ENCODE measurements at places on chromosomes 11 and 22. TPM values are rescaled to one million over a fixed set of nuclear protein-coding genes. Genes with fewer than 3 reads are reported as not detected.
A peak's percentile ranks its signal among the peaks of the same experiment; 100 is the strongest.

- peak overlapping the region; percentile 68 for H3K4me3 ChIP-seq
- peaks cover 4% of the 10 kb centered on the region for H3K27me3 ChIP-seq
- peak; percentile 36 for DNase-seq
- no peak overlapping the region for H3K27ac ChIP-seq
- H3K36me3 ChIP-seq, result no peaks in the 10 kb centered on the region
Measured at GRCh38 chr11:20131788-20132666, 28.2 kb downstream of the DBX1 start.

- peak; percentile 30 for DNase-seq
- no peaks in the 10 kb centered on the region for H3K36me3 ChIP-seq
- no peaks in the 10 kb centered on the region for H3K4me1 ChIP-seq
- no peak overlapping the region for H3K4me3 ChIP-seq
- peaks cover 2% of the 10 kb centered on the region for H3K27me3 ChIP-seq
Measured at GRCh38 chr11:19220903-19221724, 19.3 kb upstream of the CSRP3 start.

DNA sequence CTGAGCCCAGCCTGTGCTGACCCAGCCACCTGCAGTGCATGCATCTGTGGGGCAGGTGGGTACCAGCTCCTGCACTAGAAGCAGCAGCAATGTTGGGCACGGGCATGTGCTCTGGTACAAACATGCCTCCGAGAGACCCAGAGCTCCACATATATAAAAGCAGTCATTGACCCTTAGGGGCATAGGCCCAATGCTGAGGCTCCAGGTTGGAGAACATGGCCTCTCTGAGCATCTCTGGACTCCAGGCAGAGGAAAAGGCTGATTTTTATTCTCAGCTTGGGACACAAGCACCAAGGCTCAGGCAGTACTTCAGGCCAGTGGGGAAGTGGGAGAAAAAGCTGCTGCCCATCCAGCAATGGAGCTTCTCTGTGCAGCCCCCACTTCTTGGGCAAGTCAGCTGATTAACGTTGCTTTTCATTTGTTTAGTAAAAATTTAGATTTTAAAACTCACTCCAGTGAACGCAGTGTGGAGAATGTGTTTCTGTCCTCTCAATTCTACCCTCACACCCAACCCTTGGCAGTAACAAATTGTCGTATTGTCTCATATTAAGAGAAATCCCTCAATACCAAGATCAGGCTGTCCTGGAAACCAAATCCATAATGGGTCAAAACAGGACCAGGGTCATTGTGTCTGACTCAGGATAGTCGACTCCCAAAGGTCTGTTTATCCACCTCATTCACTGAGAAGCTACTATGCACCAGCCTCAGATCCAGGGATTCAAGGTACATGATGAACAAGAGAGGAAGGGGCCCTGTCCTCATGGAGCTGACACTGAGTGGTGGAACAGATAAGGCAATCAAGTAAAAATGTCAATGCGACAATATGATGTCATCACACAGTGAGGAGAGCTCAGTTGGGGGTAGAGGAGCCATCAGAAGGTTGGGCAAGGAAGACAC lies 50.6 kb upstream of the TOP3B start:
- no peaks in the 10 kb centered on the region for H3K36me3 ChIP-seq
- no peak overlapping the region for H3K4me3 ChIP-seq
- peaks cover 5% of the 10 kb centered on the region for H3K4me1 ChIP-seq
- H3K27me3 ChIP-seq, result peaks cover 8% of the 10 kb centered on the region
- no peak overlapping the region for H3K27ac ChIP-seq

GRCh38 chr11:64728757-64729365 lies 5.9 kb upstream of the NRXN2 start:
- DNase-seq, result no peak
- peaks cover 17% of the 10 kb centered on the region for H3K27me3 ChIP-seq
- H3K36me3 ChIP-seq, result no peaks in the 10 kb centered on the region
- H3K4me1 ChIP-seq, result no peaks in the 10 kb centered on the region
- no peak overlapping the region for H3K27ac ChIP-seq

DNA sequence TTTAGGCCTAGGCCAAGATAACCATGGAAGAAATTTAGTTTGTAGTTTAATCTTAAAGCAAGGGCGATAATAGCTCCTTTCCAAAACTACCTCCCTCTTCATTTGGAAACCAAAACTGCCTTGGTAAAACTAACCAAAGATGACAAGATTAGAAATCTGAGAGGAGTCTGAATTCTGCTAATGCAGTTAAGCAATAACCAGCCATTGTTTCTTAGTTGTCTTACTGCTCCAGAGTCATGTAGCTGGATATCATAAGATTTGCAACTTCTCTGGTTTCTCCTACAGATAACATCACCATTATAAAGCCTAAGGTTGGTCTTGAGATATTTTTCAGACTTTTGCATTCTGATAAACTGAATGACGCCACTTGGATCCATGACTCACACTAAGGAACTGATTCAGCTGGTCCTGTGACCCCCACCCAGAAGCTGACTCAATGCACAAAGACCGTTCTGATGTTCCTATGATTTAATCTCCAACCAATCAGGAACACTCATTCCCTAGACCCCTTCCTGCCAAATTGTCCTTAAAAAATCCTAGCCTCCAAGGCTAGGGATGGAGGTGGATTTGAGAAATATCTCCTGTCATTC lies 200.8 kb downstream of the LUZP2 start:
- H3K27me3 ChIP-seq, result no peaks in the 10 kb centered on the region
- no peak overlapping the region for H3K4me3 ChIP-seq
- H3K4me1 ChIP-seq, result no peaks in the 10 kb centered on the region
- H3K27ac ChIP-seq, result peak overlapping the region; percentile 47

- H3K27me3 ChIP-seq, result no peaks in the 10 kb centered on the region
- DNase-seq, result peak; percentile 60
- no peak overlapping the region for H3K4me3 ChIP-seq
- peaks cover 11% of the 10 kb centered on the region for H3K4me1 ChIP-seq
Measured at GRCh38 chr11:80136991-80137390, 696.2 kb upstream of the TENM4 start.

GRCh38 chr11:128803011-128803410 lies 64.1 kb downstream of the KCNJ1 start:
- no peak for DNase-seq
- peaks cover 28% of the 10 kb centered on the region for H3K4me1 ChIP-seq
- H3K27me3 ChIP-seq, result no peaks in the 10 kb centered on the region
- H3K27ac ChIP-seq, result no peak overlapping the region

- no peaks in the 10 kb centered on the region for H3K4me1 ChIP-seq
- no peak overlapping the region for H3K4me3 ChIP-seq
- DNase-seq, result no peak
- H3K27me3 ChIP-seq, result no peaks in the 10 kb centered on the region
Measured at GRCh38 chr22:41638748-41639147, 17.7 kb downstream of the XRCC6 start.

GRCh38 chr11:98289617-98290263 lies 731.0 kb upstream of the CNTN5 start:
- no peak overlapping the region for H3K27ac ChIP-seq
- H3K27me3 ChIP-seq, result no peaks in the 10 kb centered on the region
- no peaks in the 10 kb centered on the region for H3K4me1 ChIP-seq
- DNase-seq, result no peak
- H3K4me3 ChIP-seq, result no peak overlapping the region
- no peaks in the 10 kb centered on the region for H3K36me3 ChIP-seq

DNA sequence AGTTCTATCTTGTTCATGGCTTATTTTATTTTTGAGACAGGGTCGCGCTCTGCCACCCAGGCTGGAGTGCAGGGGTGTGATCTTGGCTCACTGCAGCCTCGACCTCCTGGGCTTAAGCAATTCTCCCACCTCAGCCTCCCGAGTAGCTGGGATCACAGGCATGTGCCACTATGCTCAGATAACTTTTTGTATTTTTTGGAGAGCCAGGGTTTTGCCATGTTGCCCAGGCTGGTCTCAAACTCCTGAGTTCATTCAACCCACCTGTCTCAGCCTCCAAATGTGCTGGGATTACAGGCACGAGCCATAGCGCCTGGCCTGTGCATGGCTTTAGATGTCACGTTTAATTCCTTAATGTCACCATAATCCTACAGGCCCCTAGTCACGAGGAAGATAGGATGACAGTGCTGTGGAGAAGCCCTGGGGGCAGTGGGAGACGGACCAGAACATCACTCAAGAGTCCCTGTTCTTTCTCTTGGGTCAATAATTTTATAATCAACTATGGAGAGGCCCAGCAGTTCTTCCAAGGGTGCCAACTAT lies 99.5 kb downstream of the RDX start:
- no peaks in the 10 kb centered on the region for H3K36me3 ChIP-seq
- H3K4me1 ChIP-seq, result peaks cover 38% of the 10 kb centered on the region
- H3K27me3 ChIP-seq, result peaks cover 4% of the 10 kb centered on the region
- H3K27ac ChIP-seq, result no peak overlapping the region
- H3K4me3 ChIP-seq, result no peak overlapping the region
- no peak for DNase-seq

DNA sequence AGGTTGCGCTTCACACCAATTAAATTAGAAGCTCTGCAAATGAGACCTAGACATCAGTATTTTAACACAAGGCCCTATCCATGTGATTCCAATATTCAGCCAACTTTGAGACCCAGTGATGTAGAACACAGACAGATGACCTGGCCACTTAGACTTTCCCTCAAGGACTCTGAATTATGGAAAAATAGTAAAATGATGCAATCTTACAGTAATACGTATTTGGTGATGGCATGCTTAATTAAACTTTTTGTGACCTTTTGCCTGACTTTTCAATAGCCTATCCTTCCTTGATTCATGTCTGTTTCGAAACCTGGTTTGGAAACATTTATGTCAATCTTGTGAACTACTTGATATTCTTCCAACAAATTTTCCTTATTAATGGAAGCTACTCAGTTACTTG lies 521.2 kb downstream of the KCNA4 start:
- H3K36me3 ChIP-seq, result no peaks in the 10 kb centered on the region
- no peaks in the 10 kb centered on the region for H3K4me1 ChIP-seq
- no peak for DNase-seq

DNA sequence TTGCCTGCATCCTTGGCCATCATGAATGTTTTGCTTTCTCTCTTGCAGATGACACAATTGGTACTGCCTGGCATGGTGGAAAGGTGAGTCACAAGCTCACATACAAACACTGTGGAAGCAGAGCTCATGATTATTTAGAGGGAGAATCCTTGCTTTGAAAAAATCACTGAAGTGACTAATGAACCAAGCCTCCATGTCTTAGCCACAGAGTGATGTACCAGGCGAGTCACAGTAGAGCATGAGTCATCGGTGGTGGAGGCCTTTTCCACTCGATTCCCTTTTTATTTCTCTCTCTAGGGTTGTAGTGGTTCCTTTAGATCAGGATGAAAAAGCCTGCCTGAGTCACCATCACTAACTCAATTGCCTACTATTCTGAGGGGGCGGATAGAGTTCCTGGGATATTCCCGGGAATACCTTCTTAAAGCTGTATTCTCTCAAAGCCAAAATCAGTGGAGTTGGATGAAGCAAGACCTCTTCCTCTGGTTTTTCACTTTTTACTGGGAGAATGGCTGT lies 49.6 kb upstream of the ALKBH3 start:
- no peaks in the 10 kb centered on the region for H3K27me3 ChIP-seq
- no peaks in the 10 kb centered on the region for H3K36me3 ChIP-seq
- H3K27ac ChIP-seq, result peak overlapping the region; percentile 91
- H3K4me3 ChIP-seq, result peak overlapping the region; percentile 44

DNA sequence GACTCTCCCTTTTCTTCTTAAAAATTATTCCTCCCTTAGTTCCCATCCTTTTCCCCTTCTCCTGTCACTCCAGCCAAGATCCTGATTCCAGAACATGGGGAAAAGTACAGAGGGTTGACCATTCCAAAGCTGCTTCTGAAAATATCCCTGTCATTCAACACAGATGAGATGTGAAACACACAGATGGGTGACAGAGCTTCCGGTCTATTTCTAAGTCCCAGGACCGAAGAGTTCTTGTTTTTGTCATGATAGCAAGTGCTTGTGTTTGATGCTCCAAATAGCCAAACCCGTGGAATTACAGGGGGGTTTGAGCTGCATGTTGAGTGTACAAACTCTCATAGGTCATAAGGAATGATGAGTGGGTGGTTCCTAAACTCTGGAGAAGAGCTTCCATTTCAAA lies 57.9 kb downstream of the PARVA start:
- H3K36me3 ChIP-seq, result peaks cover 5% of the 10 kb centered on the region
- H3K4me3 ChIP-seq, result no peak overlapping the region
- DNase-seq, result no peak
- H3K4me1 ChIP-seq, result peaks cover 46% of the 10 kb centered on the region
- H3K27me3 ChIP-seq, result no peaks in the 10 kb centered on the region

DNA sequence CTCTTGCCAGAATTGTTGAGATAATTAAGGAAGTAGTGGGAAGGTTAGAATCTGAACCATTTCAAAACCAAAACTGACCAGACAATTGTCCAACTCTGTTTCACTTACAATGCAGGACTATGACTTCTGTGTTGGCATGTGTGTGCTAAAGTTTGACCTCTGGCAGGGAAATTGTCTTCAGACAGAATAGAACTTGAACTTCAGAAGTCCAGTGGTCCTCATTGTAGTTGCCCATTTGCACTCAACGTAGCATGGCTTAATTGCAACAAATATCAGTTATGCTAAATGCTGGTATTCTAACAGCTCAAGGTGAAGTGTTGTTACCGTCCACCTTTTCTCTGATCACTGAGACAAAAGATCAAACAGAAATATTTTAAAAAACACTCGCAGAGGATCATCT lies 47.2 kb downstream of the BLID start:
- peaks cover 11% of the 10 kb centered on the region for H3K4me1 ChIP-seq
- no peak for DNase-seq
- no peak overlapping the region for H3K27ac ChIP-seq
- H3K27me3 ChIP-seq, result no peaks in the 10 kb centered on the region
- H3K36me3 ChIP-seq, result no peaks in the 10 kb centered on the region

GRCh38 chr11:2519517-2519861 lies 74.7 kb downstream of the KCNQ1 start:
- no peak overlapping the region for H3K27ac ChIP-seq
- DNase-seq, result no peak
- H3K4me3 ChIP-seq, result no peak overlapping the region
- peaks cover 4% of the 10 kb centered on the region for H3K27me3 ChIP-seq
- H3K36me3 ChIP-seq, result no peaks in the 10 kb centered on the region

FAM83F gene
- total RNA-seq, result 0.82 TPM

LAYN gene
- total RNA-seq, result 47.5 TPM

MS4A4E gene
- total RNA-seq, result not detected

GALNT18 gene
- 6.5 TPM for total RNA-seq

MFRP gene
- total RNA-seq, result not detected

MIOX gene
- total RNA-seq, result 0.91 TPM

POTEH gene
- not detected for total RNA-seq

FOSL1 gene
- total RNA-seq, result 37.9 TPM

OVOL1 gene
- total RNA-seq, result 0.22 TPM

LRRC10B gene
- 0.12 TPM for total RNA-seq

GGTLC3 gene
- not detected for total RNA-seq

CSNK2A3 gene
- total RNA-seq, result 1.7 TPM
